ENCODE measurements at places on chromosomes 11 and 22.

GRCh38 chr11:13595166-13595565 lies 73.3 kb upstream of the FAR1 start:
- no peak overlapping the region for H3K27ac ChIP-seq
- no peaks in the 10 kb centered on the region for H3K4me1 ChIP-seq
- H3K27me3 ChIP-seq, result peaks cover 2% of the 10 kb centered on the region
- no peak overlapping the region for H3K4me3 ChIP-seq
- no peaks in the 10 kb centered on the region for H3K36me3 ChIP-seq

GRCh38 chr11:1297011-1297575 lies 12.3 kb downstream of the TOLLIP start:
- H3K27ac ChIP-seq, result no peak overlapping the region
- peak; percentile 80 for DNase-seq
- H3K27me3 ChIP-seq, result no peaks in the 10 kb centered on the region
- H3K4me1 ChIP-seq, result peaks cover 14% of the 10 kb centered on the region
- H3K36me3 ChIP-seq, result peaks cover 5% of the 10 kb centered on the region
- no peak overlapping the region for H3K4me3 ChIP-seq

DNA sequence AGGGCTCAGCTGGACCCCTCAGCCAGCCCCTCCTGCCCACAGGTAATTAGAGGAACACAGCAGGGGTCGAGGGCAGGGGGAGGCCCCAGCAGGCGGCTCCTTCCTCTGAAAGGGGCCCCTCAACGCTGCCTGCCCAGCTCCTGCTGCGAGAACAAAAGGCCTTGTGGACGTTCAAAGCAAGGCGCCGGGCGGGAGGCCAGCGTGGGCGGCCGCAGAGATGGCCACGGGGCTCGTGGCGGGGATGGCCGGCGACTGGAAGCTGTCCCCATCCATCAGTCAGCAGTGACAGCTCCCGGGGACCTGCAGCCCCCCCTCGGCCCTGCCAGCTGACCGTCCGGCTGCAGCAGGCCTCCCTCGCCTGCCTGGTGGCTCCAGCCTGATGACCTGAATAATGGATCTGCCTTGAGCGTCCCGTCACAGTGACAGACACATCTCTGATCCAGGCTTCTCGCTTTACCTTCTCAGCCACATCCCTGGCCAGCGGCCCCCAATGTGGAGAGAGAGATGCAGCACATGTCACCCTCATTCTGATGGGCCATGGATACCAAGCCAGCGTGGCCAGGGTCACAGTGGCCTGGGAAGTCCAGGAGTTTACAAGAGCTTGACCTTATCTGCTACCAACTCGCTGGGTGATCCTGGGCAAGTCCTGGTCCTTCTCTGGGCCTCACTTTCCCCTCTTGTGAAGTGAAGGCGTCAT lies 159.3 kb downstream of the MN1 start:
- no peaks in the 10 kb centered on the region for H3K27me3 ChIP-seq
- DNase-seq, result no peak
- H3K4me1 ChIP-seq, result peaks cover 38% of the 10 kb centered on the region
- H3K27ac ChIP-seq, result no peak overlapping the region
- no peak overlapping the region for H3K4me3 ChIP-seq
- no peaks in the 10 kb centered on the region for H3K36me3 ChIP-seq

DNA sequence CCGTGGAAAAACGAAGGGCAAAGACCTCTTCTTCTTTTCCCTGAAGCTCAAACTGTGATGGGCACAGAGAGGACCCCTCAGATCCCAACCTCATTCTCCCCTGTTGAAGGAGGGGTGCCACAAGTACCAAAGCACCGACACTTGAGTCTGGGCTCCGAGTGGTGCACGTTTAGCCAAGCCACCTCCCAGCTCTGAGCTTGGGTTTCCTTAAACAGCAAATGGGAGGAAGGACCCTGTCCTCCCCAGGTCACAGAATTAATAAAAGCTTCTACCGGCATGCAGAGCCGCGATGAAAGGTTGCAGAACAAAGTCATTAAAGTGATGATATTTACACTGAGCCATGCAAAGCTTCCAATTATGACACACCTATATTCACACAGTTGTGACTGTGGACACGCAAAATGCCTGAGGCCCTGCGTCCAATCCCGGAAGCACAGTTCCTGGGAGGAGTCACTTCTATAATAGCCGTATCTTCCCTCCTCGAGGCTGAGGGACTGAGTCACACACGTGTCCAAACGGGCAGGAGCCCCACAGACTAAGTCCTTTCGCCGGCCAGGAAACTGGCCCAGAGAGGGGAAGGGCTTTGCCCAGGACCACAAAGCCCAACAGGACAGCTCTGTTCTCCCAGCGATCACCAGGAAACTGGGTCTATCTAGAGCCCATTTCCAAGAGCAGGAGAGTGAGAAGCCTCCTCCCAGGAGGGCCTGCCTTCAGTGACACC lies 922 bp upstream of the CSNK1E start:
- no peaks in the 10 kb centered on the region for H3K36me3 ChIP-seq
- H3K4me3 ChIP-seq, result peak overlapping the region; percentile 73
- H3K27ac ChIP-seq, result peak overlapping the region; percentile 92
- peaks cover 44% of the 10 kb centered on the region for H3K4me1 ChIP-seq

DNA sequence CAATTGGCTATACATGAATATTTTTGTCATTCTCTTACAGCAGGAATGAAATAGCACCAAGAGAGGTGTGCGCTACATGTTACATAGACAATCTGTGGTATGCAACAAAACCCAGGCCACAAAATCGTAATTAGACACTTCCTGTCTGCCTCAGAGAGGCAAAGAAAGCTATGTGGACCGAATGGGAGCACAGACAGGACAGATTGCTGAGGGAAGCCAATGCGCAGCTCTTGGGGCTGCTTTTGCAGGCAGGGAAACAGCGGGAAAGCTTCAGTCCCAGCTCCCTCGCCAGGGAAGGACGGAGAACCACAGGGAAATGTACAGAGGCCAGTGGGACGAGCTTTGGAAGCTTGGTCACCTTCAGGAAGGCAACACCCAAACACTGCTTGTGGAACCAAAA lies 40.9 kb downstream of the SERPINH1 start:
- H3K36me3 ChIP-seq, result peaks cover 3% of the 10 kb centered on the region
- no peak overlapping the region for H3K4me3 ChIP-seq
- peaks cover 15% of the 10 kb centered on the region for H3K27me3 ChIP-seq
- peaks cover 20% of the 10 kb centered on the region for H3K4me1 ChIP-seq

DNA sequence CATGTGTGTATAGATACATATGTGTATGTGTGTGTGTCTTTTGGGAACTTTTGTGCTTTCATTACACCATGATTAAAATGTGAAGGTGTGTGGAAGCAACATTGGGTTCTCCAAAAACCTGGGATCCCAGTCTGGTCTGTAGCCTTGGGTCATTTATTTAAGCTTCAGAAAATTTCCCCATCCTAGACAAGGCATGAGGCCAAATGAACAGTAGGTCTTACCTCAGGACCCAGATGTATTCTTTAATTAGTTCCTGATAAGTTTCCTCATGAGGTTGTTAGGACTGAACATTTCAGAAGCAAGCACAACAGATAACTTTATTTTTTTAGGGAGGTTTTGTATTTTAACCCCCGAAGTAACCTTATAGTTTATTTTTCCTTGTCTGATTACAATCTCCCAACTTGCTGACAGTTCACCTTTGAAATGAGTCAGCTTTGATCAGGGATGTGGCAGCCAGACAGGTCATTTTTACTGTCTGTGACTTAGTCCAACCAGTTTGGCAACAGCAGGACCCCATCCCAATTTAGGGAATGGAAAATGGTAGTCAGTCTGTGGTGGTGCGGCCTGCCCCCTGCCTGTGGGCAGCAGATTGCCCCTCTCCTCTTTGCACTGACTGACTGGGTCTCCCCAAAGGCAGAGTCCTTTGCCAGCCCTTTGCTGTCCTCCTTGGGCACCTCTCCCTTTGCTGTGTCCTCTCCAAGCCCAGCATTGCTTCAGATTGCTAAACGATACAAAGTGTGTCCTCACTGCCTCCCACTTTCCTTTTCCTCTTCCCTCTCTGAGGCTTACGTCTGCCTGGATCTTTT lies 88.3 kb downstream of the NAV2 start:
- no peaks in the 10 kb centered on the region for H3K27me3 ChIP-seq
- peaks cover 6% of the 10 kb centered on the region for H3K36me3 ChIP-seq
- peaks cover 3% of the 10 kb centered on the region for H3K4me1 ChIP-seq

- no peak overlapping the region for H3K27ac ChIP-seq
- H3K27me3 ChIP-seq, result no peaks in the 10 kb centered on the region
- no peaks in the 10 kb centered on the region for H3K36me3 ChIP-seq
- DNase-seq, result no peak
- H3K4me1 ChIP-seq, result no peaks in the 10 kb centered on the region
Measured at GRCh38 chr11:100396266-100396665, 290.8 kb upstream of the ARHGAP42 start.
